ACHN (cell line): ENCODE measurements at places on chromosomes 2 and 18.

DNA sequence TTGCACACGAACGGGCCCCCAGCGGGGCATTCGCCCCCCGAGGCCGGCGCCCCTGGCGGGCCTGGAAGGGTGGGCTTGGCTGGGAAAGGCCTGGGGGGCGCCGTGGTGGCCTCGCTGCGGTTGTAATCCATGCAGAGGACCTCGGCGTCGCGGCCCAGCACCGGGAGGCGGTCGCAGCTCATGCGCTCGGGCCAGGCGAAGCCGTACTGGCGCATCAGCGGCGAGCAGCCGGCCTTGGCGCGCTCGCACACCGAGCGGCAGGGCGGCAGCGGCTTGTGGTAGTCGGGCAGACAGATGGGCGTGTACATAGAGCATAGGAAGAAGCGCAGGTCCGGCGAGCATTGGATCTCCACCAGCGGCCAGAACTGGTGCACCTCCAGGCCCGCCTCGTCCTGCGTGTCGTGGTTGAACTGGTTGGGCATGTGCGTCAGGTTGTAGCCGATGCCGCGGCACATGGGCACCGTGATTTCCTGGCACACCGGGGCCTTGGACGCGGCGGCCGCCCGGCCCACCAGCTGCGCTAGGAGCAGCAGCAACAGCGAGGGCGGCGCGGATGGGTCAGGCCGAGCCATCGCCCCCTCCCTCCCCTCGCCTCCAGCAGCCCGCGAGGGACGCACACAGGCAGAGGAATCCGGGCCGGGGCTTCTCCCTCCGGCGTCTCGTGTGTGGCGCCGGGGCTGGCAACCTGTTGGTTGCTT, 1.4 kb downstream of the FZD5 start:
- peak; percentile 45 for DNase-seq

DNA sequence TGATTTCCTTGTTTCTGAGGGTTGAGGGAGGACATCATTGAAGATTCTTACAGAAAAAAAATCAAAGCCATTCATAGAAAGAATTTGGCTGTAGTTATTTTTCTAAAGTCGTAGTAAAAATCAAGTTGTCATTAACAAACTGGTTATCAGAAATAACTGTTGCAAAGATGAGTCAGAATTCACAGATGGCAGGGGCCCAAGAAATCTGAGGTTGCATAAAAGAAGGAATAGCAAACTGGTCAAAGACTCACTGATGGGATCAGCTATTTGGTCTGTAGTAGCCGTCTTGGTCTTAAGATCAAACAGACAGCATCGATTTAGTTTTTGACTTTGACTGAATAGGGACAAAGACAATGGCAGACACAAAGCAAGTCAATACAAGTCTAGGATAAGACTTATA, 334.3 kb downstream of the FIGN start:
- DNase-seq = peak; percentile 19

- DNase-seq = no peak
Measured at GRCh38 chr2:175884697-175885393, 117.2 kb downstream of the LNPK start.

DNA sequence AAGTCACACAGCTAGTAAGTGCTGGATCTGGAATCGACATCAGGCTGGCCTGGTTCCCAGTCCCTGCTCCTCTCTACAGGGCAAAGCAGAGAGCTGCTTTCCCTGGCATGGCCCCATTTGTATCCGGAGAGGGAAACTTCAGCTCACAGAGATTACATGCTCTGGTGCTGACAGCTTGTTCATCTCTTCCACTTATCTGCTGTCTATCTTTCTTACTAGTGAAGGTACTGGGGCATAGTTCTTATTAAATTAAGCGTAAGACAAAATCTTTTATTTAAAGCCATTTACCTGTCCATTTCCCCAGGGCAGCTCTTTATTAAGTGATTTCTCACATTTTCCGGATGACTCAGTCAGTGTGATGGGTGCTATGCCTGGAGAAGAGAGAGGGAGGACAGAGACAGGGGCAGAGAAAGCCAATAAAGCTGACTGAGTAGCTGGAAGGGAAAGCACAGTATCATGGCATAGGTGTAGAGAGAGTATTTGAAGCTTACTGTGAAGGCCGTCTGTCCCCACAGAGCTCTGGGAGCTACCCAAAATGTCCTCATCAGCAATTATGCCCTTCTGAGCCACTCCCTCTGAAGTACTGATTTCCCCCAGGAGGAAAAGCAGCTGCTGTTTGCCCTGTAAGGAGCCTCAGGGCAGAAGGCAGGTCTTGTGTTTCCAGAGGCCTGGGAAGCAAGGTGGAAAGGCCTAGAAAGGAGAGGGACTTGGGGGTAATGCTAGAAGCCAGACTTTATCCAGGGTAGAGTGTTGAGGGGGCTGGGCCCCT, 44.1 kb upstream of the EPAS1 start:
- no peak for DNase-seq

- DNase-seq = no peak
Measured at GRCh38 chr2:217611626-217612127, 391.1 kb downstream of the TNS1 start.

DNA sequence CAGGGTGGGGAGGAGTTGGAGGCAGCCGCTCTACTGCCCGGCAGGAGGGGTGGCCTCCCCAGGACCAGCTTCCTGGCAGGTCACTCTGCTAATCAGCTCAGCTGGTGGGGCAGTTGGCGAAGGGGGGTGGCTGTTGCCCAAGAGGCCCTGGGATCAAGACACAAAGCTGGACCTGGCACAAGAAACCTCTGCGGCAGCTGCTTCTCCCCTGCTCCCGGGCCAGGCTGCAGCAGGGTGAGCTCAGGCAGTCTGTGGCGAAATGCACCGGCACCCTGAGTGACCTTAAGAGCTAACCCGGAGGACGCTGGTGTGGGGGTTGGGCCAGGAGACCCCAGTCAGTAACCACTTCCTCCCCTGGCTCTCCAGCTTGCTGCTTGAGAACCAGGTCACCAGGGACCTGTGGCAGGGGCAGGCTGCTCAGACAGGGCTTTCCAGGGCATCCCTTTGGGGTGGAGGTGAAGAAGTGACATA, 31.1 kb downstream of the TOGARAM2 start:
- DNase-seq = no peak
